ENCODE measurements at places on chromosomes 6 and 20.
A peak's percentile ranks its signal among the peaks of the same experiment; 100 is the strongest.

DNA sequence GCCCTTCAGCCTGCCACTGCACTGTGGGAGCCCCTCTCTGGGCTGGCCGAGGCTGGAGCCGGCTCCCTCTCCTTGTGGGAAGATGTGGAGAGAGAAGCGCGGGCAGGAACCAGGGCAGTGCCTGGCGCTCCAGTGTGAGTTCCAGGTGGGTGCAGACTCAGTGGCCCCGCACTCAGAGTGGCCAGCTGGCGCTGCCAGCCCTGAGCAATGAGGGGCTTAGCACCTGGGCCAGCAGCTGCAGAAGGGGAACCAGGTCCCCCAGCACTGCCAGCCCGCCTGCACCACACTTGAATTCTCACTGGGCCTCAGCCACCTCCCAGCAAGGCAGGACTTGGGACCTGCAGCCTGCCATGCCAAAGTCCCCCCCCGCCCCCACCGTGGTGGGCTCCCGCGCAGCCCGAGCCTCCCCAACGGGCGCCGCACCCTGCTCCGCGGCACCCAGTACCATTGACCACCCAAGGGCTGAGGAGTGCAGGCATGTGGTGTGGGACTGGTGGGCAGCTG is 205.9 kb downstream of the CLVS2 start:
- DNase-seq = no peak

DNA sequence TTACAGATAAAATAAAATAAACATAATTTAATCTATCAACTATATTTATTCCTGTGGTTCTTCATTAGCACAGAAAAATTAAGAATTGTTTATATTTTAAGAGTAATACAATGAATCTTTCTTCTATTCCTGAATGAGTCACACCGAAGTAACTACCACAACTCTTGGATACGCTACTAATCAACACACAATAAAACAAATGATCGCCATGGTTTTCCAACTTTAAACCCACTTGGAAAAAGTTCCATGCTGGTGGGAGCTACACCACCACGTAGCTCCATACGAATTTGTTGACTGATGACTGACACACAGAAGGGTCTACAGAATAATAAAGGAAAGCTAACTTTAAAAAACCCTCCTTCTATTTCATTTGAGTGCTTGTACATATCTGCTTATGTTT is 135.8 kb upstream of the NEDD9 start:
- no peak for DNase-seq

- DNase-seq = no peak
Measured at GRCh38 chr20:32621891-32622584, 36.9 kb upstream of the NOL4L start.

GRCh38 chr6:17202526-17202925 is 78.6 kb upstream of the RBM24 start:
- DNase-seq = no peak

DNA sequence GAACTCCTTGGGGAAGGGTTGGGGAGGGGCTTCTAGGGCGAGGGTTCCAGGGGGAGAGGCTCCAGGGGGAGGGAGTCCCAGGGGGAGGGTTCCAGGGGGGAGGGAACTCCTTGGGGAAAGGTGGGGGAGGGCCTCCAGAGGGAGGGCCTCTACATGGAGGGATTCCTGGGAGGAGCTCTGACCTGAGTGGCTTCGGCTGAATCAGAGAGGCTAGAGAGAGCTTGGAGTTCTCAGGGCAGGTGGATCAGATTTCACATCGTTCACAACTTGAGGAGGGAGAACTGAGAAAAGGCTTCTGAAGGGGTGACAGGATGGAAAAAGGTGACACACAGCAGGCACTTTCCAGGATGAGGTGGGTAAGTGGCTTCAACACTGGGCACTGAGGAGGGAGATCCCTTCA is 49.1 kb downstream of the DAAM2 start:
- no peak for DNase-seq

- no peak for DNase-seq
Measured at GRCh38 chr20:53019464-53019863, 47.3 kb downstream of the TSHZ2 start.

GRCh38 chr6:142075516-142076101 is 57.1 kb upstream of the GJE1 start:
- peak; percentile 45 for DNase-seq

- DNase-seq = no peak
Measured at GRCh38 chr6:99745651-99746050, 139.0 kb downstream of the PRDM13 start.

GRCh38 chr20:44404204-44405181 is 49.0 kb downstream of the HNF4A start:
- DNase-seq = no peak

DNA sequence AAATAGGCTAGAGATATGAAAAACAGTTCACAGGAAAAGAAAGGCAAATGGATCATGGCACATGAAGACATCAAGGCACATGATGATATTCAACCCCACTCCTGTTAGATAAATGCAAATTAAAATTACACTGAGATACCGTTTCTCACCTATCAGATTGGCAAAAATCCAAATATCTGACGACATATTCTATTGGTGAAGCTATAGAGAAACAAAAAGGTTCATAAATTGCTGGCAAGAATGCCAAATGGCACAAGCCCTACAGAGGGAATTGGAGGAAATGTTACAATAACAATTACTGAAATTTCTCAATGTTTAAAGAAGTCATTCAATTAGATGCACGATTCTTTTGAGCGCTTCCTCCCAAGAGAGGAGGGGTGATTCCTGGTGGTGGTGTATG is 45.3 kb upstream of the DSN1 start:
- DNase-seq = no peak

- no peak for DNase-seq
Measured at GRCh38 chr6:112478036-112478435, 130.9 kb downstream of the RFPL4B start.

GRCh38 chr6:64750910-64751309 is 956.1 kb downstream of the EYS start:
- no peak for DNase-seq

DNA sequence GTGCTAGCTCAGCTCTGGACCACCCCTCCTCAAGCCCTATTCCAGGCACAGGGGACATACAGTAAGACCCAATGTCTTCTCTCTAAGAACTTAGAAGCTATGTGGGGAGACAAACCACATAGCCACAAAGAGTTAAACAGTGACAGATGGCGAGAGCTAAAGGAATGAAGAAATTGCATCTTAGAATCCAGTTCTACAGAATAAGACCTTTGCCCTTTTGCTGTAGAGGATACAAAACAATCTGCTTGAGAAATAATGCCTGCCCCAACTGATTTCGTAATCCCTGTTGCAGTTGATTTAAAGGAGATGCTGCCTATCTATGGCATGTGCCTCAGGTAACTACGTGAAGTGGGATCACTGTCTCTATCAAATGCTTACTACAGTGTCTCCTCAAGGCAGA is 31.2 kb downstream of the TNFRSF21 start:
- no peak for DNase-seq

DNA sequence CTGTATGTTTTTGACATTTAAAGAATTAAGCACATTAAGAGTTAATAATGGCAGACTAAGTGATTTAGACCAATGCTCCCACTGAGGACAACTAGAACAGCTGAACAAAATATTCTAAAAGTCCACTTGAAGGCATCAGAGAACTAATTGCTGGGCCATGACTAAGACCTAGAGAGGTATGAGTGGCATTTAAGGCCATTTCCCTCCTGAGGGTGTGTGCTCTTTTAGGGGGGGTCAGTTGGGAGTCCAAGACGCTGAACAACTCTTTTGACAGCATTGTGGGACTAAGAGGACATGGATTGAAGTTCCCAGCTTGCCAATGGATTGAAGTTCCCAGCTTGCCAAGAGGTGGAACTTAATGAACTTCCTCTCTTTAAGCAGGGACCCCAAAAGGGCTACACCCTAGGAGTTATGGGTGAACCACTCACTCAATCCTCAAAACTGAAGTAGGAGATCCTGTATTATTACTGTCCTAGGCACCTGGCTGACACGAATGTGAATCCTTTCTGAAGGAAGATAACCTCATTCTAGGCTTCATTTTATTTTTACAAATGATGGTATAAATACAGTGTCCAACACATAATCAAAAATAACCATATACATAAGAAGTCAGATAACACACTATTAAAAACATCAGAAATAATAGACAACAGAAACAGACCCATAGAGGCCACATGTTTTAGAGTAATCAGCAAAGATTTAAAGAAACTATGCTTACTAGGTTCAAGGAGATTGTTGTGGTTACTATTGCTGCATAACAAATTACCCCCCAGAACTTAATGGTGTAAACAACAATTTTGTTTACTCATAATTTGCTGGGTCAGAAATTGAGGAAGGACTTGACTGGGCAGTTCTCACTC is 175.1 kb downstream of the VEGFA start:
- DNase-seq = no peak

DNA sequence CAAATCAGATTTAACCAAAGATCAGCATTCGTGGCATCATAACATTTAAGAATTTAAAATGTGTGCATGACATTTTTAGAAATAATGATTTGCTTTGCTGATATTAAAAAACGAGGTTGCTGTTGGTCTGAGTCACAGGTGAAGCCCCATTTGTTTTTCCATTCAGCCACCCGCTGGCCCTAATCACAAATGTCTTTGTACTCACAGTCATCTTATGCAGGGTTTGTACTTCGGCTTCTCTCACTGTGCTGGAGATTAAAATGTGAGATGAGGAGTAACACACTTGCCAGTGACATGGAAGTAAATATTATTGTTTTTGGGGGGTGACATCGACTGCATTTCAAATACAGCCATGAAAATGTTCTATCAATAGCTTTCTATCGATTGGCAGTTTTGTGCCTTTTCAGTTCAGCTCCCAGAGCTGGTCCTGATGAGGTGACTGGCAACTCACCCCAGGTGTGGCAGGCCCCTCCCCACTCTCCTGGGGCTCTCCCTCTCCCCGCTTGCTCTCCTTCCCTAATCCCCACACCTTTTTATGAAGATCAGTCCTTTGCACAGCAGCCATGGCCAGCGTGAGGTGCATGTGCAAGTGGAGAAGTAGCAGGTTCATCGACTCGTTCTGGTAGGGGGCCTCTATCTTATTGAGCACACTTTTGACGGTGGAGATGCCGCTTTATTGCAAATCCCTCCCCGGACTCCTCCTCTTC is 58.8 kb upstream of the FUCA2 start:
- no peak for DNase-seq

DNA sequence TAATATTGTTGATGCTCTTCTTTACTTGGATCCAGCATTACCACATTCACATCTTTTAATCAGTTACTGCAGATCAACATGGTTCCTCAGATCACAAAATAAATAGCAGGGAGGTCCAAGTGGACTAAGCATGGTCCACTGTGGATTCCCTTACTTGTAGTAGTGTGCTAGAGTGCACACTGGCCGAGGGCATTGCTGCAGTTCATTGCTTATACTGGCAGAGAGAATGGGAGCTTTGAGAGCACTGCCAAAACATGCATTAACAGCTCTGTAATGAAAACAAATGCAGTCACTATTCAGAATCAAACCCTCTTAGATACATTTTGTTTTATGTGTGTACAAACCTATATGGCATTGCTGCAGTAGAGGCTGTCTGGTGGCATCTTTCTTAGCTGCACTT is 471.5 kb downstream of the CD109 start:
- DNase-seq = no peak

GRCh38 chr6:144349690-144350527 is 64.8 kb downstream of the UTRN start:
- no peak for DNase-seq

- DNase-seq = no peak
Measured at GRCh38 chr20:54174457-54175175, 830 bp upstream of the CYP24A1 start.

- DNase-seq = no peak
Measured at GRCh38 chr20:5757949-5758348, 7.7 kb downstream of the SHLD1 start.

- no peak for DNase-seq
Measured at GRCh38 chr20:62420846-62421715, 6.3 kb downstream of the RBBP8NL start.

- peak; percentile 72 for DNase-seq
Measured at GRCh38 chr20:21719592-21720214, 14.2 kb downstream of the PAX1 start.

DNA sequence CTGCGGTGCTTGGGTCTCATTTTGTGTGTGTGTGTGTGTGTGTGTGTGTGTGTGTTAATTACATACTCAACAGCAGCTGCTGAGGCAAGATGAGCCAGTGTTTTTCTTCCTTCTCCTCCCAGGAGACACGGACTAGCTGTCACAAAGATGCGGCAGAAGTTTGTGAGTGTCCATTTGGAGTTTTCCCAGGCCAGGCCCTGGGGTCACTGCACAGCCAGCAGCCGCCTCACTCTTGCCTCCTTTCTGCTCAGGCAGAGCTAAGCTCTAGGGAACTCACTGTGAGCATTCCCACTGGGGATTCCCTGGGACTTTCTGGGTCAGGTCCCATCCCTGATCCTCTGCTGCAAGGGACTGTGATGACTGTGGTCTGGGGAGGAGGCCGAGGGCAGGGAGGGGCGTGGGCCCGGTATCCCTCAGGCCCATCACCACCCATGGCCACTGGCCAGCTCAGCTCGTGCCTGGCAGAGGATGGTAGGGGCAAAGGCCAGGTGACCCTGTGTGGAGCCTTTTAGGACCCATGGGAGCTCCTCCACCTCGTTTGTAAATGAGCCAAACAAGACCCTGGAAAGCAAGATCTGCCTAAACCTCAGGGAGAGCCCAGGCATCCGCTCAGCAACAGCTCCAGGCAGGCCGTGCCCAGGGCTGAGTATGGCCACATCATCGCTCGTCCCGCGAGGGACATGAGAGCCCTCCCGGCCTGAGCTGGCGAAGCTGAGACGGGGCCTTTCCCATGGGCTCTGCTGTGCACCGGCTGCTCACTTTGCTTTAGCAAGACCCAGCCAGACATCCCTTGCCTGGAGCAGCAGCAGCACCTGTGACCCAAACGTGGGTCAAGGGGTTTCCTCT is 102.0 kb downstream of the PSMB1 start:
- no peak for DNase-seq

GRCh38 chr6:104579310-104579863 is 280.3 kb downstream of the HACE1 start:
- DNase-seq = no peak

- DNase-seq = peak; percentile 39
Measured at GRCh38 chr6:55886185-55886836, 10.9 kb upstream of the BMP5 start.

DNA sequence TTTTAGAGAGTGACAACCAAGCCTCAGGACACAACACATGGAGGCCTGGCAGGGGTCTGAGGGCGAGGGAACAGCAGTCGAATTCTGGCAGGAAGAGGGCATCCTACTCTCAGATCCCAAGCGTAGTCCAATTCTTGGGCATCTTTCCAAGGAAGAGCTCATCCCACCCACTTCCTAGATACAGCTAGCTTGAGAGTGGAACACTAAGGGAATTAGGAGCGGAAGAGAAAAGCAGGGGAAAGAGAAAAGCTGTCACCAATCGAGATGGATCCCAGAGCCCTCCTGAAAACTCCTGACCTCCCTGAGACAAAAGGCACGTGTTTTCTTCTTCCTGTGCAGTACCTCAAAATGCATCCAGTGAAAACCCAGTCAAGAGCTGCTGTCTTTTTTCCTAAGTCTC is 67.1 kb downstream of the GFOD1 start:
- DNase-seq = no peak

- DNase-seq = no peak
Measured at GRCh38 chr6:163036160-163036645, 308.4 kb downstream of the PACRG start.

- DNase-seq = no peak
Measured at GRCh38 chr6:161901740-161902426, 628.0 kb upstream of the AGPAT4 start.

GRCh38 chr6:155400654-155400965 is 55.0 kb downstream of the NOX3 start:
- no peak for DNase-seq

- peak; percentile 27 for DNase-seq
Measured at GRCh38 chr6:99514089-99514488, 1.1 kb downstream of the USP45 start.

Data from A673 (cell line).